ENCODE measurements at places on chromosomes 3 and 15.

- no peak for DNase-seq
Measured at GRCh38 chr3:194218646-194219453, 82.9 kb downstream of the HES1 start.

DNA sequence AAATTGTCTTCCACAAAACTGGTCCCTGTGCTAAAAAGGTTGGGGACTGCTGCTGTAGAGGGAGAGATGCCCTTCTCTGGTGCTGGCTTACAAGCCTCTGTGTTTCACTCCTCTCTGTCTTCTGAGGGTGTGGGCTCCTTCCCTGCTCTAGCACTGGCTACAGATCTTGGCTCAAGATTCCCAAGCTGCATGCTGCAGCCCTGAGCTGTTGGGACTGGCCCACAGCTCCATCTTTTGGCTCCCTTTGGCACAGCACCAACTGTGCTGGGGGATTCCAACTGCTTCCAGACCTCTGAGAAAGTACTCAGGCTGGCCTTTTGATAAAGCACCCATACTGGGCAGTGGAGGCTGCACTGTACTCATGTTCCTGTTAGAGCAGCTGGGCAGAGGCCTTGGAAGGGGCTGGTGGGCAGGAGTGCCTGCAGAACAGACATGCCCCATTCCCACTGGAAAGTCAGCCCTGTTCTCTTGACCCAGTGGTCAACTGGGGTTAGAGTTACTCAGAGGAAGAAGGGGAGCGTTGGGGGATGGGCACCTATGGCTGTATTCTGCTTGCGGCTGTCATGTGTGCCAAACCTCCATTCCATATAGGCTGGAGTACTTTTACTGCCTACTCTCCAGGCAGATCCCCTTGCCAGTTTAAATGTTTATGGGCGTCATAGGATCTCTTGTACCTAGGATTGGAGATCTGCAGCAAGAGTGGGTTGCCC is 55.7 kb downstream of the GALK2 start:
- DNase-seq = no peak

- DNase-seq = no peak
Measured at GRCh38 chr15:98715890-98716443, 67.6 kb downstream of the IGF1R start.

- DNase-seq = no peak
Measured at GRCh38 chr3:47752716-47753115, 29.0 kb downstream of the SMARCC1 start.
